Large intestine (tissue), 12 donors: ENCODE measurements at places on chromosomes 1 and 21. TPM values are rescaled to one million over a fixed set of nuclear protein-coding genes. Genes with fewer than 3 reads are reported as not detected.

HES4 gene
- 10.7 TPM for polyA plus RNA-seq

CD1E gene
- 0.34 TPM for polyA plus RNA-seq

DTL gene
- polyA plus RNA-seq, result 10.1 TPM

STUM gene
- 8.2 TPM for polyA plus RNA-seq

AKNAD1 gene
- polyA plus RNA-seq, result 0.06 TPM
